ENCODE measurements at places on chromosomes 16 and 17.

GRCh38 chr17:51707216-51707615, 446.9 kb downstream of the UTP18 start:
- no peak for DNase-seq

GRCh38 chr17:14792746-14793145, 472.4 kb downstream of the PMP22 start:
- no peak for DNase-seq

DNA sequence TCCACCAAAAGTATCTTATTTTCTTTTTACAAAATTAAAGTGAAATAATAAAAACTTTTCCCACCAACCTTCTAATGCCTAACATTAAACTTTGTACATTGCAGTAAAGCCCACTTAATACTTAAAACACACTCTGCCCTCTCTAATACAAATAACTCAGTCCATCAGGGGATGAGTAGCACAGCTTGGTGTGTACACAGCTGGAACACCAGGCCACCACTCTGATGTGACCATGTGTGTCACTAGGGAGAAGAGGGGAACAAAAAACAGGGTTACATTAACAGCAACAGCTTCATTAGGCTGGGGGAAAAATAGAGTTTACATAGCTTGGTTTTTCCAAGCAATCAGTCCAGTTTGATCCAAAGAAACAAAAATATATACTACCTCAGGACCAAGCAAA, 295.0 kb downstream of the CEP112 start:
- peak; percentile 85 for DNase-seq

DNA sequence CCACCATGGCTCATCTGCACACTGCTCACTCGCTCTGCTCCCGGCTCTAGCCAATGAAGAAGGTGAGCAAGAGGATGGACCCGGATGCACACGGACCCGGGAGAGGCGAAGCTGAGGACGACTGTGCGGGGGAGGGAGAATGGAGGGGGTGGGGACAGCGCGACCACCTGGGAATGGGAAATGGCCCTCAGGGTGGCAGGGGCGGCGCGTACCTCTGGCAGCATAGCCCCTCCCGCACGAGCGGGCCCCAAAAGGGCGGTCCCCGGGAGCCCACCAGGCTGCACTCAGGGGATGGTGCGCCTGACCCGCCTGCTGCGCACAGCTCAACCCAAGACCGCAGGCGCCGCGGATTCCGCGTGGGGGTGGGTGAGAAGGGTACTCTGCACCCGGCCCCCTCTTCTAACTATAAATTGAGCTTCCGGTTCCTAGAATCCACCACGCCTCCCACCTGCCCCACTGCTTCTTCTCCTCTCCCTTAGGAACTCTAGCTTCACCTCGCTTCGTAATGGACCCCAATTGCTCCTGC, 6.1 kb downstream of the MT1H start:
- no peak for DNase-seq

DNA sequence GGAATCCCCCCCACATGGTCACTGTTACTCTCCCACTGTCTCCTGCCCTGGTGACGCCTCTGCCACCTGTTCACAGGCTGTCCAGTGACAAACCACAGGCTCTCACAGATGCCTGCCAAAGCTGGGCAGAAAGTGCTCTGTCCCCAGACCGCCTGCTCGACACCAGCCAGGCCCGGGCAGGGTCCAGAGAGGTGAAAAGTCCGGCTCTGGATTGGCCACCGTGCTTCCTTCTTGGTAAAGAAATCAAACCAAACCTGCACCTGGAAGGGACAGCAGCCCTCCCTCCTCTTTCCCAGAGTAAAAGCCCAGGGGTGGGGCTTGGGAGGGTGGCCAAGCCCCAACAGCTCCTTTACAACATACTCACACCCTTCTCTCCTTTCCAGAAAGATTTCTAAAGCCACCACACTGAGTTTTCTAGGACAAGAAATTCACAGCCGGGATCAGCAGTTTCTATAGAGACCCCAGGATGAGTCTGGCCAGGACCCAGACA, 6.2 kb downstream of the PCGF2 start:
- DNase-seq: no peak

GRCh38 chr16:8673611-8674412, 605 bp upstream of the ABAT start:
- DNase-seq: no peak

DNA sequence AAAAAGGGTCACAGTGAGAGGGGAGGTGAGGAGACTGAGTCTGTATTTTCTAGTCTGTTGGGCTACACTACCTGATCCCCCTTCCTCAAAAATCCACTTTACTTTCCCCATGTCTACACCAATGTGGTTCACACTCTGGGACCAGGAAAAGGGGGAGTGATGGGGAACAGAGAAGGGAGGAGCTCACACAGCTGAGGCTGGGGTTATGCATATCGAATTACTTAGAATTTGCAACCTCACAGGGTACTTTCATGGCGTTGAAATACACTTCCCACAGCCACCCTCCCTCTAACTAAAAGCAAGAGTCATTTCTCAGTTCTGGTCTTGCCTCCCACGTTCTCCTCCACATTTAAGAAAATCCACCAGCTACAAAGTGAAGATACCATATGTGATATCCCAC, 14.1 kb downstream of the MAPT start:
- DNase-seq: peak; percentile 41

DNA sequence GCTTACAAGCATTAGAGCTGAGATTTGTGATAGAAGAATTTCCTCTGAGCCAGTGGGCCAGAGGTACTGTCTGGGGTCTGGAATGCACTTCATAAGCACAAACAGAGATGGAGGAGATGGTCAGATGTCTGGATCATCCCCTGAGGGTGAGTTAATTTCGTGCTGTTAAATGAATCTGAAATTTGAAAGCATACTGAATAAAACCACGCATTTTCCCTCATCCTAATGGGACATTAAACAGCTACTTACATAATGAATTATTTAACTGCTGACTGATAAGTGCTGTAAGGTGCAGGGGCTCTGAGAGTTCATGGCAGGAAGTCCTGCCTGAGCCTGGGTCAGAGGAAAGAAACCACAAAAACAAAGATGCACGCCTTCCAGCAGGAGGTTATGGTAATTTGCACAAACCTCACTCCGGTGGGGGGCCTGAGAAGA, 136.3 kb upstream of the XYLT1 start:
- DNase-seq: peak; percentile 56

DNA sequence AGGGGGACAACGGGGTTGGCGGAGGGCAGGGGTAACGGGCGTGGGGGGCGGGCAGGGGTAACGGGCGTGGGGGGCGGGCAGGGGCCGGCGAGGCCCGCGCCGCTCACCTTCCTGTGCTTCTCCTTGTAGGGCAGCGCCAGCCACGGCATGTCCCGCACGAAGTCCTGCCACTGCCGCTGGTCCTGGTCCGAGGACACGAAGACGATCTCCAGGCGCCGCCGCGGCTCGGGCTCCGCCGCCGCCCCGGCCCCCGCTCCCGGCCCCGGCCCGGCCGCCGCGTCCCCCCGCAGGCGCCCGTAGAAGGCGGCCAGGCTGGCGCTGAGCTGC, 401 bp downstream of the NXN start:
- no peak for DNase-seq

DNA sequence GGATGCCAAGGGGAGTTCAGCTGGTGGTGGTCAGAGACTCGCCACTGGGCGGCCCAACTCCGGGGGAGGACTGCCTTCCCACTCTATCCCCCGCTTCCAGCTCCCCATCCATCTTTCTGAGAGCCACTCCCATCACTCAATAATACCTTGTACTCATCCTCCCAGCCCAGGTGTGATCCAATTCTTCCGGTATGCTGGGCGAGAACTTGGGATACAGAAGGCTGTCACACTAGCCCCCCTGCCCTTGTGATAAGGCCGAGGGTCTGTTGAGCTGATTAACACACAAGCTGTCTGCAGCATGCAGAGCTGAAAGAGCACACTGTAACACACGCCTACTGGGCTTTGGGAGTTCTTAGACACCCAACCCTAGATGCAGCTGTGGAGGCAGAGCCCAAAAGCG, 460.4 kb upstream of the EEF2KMT start:
- no peak for DNase-seq

GRCh38 chr16:15829460-15829859, 27.4 kb downstream of the MYH11 start:
- no peak for DNase-seq

DNA sequence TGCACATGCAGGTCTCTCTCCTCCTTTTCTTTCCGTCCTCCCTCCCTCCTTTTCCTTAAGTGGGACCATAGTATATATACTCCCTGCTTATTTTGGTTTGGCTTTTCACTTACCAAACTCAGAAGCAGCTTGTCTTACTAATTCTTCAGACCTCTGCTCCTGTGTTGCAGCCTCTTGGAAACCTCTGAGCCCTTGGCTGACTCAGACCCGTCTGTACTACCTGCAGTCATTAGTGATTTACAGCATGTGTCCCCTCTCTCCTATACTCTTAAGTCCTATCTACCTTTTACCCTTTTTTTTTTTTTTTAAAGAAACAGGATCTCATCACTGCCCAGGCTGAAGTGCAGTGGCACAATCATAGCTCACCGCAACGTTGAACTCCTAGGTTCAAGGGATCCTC, 207.0 kb downstream of the STX8 start:
- no peak for DNase-seq

DNA sequence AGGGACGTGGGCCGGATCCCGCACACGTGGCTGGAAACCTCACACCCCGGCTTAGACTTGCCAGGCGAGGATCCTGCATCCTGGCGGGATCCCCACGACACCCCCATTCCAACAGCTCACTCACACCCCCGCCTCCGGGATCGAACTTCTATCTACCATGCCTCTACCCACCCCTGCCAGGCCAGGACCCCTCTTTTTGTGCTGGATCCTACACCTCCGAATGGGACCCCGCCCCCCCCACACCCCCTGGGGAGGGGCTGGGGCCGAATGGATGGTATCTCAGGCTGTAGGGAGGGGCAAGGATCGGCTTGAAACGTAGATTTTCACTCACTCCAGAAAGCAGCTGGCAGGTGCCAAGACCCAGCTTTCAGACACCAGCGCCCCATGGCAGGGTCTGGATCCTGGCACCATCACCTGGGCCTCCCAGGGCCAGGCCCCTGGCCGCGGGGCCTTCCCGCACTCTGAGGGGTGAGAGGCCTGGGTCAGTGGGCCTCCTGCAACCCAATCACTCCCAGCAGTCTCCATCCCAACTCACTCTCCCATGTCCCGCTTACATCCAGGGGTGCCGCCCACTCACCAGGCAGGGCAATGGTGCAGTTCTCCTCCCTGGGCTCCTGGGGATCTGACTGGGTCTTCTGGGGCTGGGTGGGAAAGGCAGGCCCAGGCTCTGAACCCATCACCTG, 6.7 kb downstream of the PRSS36 start:
- DNase-seq: no peak

All from NCI-H510A treated with DMSO at 0.1 percent for 48 hours (cell line).